ENCODE measurements at places on chromosomes 7 and 10.

DNA sequence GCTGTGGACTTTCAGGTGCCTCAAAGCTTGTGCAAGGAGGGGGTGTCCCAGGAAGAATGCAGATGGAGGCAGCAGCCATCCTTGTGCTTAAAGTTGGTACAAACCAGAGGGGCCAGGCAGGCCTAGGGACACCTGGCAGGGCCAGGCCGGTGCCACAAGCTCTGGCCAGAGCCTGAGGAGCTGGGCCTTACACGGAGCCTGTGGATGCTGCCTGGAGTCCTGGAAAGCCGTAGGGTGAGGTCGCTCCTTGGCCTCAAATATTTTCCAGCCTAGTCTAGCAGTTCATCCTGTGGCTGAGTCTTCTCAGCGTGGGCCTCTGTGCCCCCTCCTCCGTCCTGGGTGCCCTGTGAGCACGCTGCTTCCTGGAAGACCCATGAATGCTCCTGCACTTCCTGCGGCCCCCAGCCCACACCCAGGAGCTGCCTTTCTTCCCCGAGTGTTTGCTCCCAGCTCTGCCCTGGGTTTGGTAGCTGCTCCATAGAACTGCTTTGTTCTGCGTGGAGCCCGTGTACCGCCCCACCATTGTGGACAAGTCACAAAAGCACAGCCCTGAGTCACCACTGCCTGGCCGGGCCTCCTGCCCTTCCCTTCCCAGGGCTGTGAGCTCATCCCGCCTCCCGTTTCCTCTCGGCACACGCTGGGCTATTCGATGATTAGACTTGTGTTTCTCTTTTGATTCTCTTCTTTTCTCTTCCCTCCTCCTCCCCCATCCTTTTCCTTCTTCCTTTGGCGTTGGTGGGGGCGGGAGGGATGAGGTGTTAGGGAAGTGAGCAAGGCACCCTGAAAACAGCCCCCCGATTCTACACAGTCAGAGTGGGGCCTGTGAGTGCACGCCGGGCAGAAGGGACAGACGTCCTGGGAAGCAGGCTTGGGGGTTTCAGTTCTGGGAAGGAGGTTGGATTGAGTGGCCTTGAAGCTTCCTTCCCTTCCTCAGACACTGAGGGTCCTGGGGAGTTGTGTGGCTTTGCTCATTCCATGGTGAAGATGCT lies 73.2 kb upstream of the SHH start:
- no peak for ATAC-seq

DNA sequence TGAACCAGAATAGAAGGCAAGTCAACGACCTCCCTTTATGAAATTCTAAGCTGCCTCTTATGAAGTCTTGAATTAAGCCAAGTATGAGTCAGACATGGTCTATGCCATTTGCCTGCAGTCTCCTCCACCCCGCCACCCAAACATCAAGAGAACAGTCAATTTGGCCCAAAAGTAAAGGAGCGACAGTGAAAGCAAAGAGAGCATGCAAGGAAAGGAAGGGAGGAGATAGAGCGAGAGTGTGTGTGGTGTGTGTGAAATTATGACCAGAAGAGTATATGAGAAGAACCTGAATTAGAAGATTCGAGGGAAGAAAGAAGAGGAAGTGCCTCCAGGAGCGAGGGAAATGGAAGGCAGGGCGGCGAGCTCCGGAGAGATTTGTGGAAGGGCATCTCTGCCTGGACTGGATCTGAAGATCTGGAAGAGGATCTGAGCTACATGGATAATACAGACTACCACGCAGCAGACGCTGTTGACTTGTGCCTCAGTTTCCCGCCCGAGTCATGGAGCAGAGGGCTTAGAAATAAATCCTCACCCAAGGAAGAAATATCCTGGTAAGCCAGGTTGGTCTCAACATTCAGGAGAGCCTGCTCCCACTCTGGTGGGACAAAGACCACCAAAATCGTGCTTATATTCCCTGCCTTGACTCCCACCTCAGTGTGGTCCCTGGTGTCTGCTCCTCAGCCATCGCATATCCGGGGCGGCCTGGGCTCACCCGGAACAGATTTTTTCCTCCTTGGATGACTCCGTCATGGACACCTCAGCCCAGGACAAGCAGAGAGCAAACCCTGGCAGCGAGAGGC lies 459 bp downstream of the ZDHHC6 start:
- ATAC-seq: no peak

DNA sequence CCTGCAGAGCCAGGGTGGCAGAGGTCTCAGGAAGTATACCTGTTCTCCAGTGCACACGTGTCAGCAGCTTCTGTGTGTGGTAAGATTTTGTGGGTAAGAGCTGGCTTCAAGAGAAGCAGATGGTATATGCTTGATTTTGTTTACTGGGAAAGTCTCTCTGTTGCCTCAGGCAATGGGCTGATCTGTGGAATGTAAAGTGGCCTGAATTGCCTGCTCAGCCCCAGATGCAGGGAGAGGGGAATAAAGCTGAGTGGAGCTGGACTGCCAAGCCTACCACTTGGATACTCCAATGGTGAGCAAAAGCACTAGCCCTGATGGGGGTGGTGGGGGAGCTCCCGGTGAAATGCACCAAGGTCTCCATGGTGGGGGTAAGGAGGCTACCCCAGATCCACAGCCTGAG lies 156.1 kb downstream of the WDR11 start:
- no peak for ATAC-seq

GRCh38 chr10:132417257-132417910 lies 20.4 kb downstream of the PWWP2B start:
- no peak for ATAC-seq

GRCh38 chr10:65940816-65941662 lies 984.8 kb upstream of the LRRTM3 start:
- ATAC-seq: no peak

- ATAC-seq: no peak
Measured at GRCh38 chr10:1152386-1153250, 96.4 kb downstream of the WDR37 start.

DNA sequence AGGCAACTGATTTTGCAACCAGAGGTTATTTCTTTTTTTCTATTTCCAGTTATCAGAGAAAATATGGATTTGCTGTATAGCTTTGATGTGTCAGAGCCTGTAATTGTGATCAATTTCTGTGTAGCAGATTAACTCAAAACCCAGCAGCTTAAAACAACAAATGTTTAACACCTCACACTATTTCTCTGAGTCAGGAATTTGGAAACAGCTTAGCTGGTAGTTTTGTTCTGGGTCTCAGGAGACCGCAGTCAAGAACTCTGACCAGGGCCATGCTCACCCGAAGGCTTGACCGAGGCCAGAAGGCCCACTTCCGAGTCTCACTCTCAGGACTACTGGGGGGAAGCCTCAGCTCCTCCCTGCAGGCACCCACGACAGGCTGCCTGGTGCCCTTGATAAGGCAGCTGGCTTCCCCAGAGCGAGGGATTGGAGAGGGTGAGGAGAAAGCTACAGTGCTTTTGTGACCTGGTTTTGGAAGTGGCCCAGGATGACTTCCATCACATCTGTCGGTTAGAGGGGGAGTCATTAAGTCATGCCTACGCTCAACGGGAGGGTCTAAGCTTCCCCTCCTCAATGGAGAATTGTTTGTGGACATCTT lies 105.7 kb upstream of the SHH start:
- no peak for ATAC-seq

GRCh38 chr7:158016180-158017097 lies 571.2 kb downstream of the PTPRN2 start:
- ATAC-seq: no peak

GRCh38 chr10:62081341-62082270 lies 180.1 kb downstream of the ARID5B start:
- ATAC-seq: no peak

DNA sequence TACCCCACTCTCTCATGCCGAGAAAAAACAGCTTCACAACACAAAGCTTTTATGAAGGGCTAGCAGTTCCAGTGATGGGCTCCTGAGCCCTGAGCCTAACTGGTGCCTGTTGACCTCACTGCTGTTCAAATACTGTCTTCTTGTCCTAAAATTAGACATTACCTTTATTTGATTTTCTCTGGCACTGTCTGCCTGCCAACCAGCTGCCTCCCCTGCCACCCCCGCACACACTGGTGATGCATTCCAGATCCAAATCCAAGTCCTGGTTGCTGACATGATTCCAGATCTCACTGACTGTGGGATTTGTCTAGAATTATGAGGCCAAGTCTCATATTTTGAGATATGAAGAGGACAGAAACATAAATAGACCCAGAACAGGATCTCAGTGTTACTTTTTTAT lies 816.2 kb downstream of the NRG3 start:
- no peak for ATAC-seq

GRCh38 chr7:152847386-152847908 lies 87.9 kb downstream of the ACTR3B start:
- no peak for ATAC-seq

GRCh38 chr7:104936546-104936945 lies 77.5 kb upstream of the KMT2E start:
- no peak for ATAC-seq

DNA sequence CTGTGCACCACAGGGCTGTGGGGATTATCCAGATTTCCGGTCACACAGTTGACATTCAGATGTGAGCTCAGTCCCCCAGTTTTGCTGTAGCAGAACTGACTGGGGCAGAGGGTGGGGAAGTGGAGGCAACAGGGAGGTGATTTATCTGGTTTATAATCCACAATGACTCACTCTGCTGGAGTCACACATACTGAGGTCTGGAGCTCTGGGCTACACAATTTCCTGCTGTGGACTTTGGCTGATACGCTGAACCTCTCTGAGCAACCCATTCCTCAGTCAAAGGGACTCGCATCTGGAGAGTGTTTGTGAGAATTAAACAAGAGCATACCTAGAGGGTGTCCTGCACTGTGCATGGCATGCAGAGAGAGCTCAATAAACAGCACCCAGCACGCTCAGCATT lies 64.8 kb upstream of the PLPP4 start:
- ATAC-seq: no peak

DNA sequence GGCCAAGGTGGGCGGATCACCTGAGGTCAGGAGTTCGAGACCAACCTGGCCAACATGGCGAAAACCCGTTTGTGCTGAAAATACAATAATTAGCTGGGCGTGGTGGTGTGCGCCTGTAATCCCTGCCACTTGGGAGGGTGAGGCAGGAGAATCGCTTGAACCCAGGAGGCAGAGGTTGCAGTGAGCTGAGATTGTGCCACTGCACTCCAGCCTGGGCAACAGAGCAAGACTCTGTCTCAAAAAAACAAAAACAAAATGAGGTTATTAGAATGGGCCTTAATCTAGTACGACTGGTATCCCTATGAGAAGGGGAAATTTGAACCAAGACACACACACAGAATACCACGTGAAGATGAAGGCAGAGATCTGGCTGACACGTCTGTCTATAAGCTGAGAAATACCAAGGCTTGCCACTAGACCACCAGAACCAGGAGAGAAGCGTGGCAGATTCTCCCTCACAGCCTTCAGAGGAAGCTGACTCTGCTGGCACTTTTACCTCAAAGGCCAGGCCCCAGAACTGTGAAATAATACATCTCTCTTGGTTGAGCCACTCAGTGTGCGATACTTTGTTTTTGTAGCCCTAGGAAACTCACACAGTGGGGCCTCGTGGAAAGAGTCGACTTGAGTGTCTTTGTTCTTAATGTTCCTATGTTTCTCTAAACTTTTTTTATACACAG lies 59.6 kb downstream of the TMEM209 start:
- ATAC-seq: no peak

GRCh38 chr7:77413128-77413527 lies 3.0 kb downstream of the GSAP start:
- ATAC-seq: no peak

DNA sequence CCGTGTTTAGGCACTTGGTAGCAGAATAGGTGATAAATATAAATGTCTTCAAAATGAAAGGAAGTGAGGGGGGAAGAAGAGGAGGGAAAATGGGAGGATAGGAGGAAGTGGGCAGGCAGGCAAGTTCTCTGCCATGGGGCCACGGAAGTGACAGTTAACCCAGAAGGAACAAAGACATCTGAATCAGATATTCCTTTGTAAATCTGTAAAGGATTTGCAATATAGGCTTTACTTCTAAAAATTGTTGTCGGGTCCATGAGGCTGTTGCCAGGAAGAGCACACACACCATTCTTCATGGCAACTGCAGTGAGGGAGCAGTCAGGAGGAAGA lies 23.7 kb upstream of the RASSF4 start:
- ATAC-seq: no peak

DNA sequence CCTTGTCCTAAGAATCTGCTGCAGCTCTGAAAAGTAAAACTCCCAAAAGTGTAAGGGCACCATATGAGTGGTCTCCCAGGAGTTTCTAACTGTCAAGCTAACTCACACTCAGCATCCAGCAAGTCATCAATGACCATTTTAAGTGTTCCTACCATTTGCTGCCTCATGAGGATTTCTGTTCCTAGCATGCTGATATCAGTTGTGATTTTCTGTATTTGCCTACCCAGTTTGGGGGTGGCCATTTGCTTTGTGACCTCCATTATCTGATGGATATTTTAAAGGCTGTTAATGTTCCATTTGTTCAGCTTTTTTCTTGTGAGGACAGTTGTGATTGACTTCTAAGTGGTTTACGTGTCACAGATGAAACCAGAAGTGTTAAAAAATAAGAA lies 2.9 kb downstream of the FAM24B start:
- ATAC-seq: no peak

GRCh38 chr7:15011289-15011688 lies 108.7 kb upstream of the DGKB start:
- no peak for ATAC-seq

DNA sequence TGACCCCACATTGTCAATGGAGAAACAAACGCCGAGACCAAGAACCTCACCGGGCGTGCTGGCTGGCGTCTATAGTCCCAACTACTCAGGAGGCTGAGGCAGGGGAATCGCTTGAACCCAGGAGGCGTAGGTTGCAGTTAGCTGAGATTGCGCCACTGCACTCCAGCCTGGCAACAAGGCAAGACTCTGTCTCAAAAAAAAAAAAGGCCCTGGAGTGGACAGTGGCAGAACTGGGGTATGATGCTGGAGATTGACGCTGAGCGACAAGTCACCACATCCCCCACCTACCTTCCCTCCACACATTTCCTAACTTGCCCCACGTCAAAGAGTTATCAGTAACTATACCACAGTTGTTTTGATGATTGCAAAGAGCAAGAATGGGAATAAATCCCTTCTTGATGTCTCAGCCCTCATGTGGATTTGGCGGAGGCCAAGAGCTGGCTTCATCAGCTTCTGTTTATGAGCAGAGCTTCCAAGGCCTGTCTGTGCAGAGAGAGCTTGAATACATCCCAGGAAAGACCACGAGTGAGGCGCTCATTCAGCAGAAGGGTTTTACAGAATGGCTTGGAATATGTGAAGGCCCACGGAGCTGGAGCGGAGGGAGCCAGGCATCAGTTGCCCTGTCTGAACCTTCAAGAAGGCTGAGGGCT lies 28.0 kb upstream of the TNS3 start:
- no peak for ATAC-seq

Data from activated CD4-positive, CD25-positive, alpha-beta regulatory T cell treated with anti-CD3 and anti-CD28 coated beads, Interleukin-2, amount 50 U/mL, for 24 hours (primary cell).